ENCODE measurements at places on chromosomes 11 and 22. TPM values are rescaled to one million over a fixed set of nuclear protein-coding genes. Genes with fewer than 3 reads are reported as not detected.

The DESI1 gene
- 13.0 TPM for total RNA-seq

The MIOX gene
- not detected for total RNA-seq

The TCN2 gene
- total RNA-seq: 7.9 TPM

The MCHR1 gene
- total RNA-seq: 2.3 TPM

The SCT gene
- total RNA-seq: not detected

The LDHAL6A gene
- total RNA-seq: not detected

The OR51Q1 gene
- total RNA-seq: not detected

The SLC22A9 gene
- not detected for total RNA-seq

The LIPT2 gene
- 1.5 TPM for total RNA-seq

The HIC2 gene
- total RNA-seq: 2.8 TPM

The GSTT2 gene
- total RNA-seq: 0.56 TPM

The CARD18 gene
- total RNA-seq: not detected

The F2 gene
- total RNA-seq: 0.28 TPM

The OR10A2 gene
- total RNA-seq: not detected

The GPHA2 gene
- total RNA-seq: not detected

The C22orf31 gene
- total RNA-seq: not detected

The TRIM51 gene
- total RNA-seq: not detected

The APOBEC3B gene
- 13.0 TPM for total RNA-seq

The RIMBP3B gene
- total RNA-seq: under 0.01 TPM

The SCN3B gene
- total RNA-seq: under 0.01 TPM

The MIAT gene
- total RNA-seq: 1.1 TPM

The SSTR3 gene
- not detected for total RNA-seq

The TTLL12 gene
- 29.0 TPM for total RNA-seq

The GNAZ gene
- 0.96 TPM for total RNA-seq

The TSKU gene
- 15.2 TPM for total RNA-seq

The NXPE2 gene
- not detected for total RNA-seq

The TMPRSS4 gene
- not detected for total RNA-seq

The TYR gene
- total RNA-seq: not detected

The YPEL4 gene
- total RNA-seq: 2.8 TPM

The MMP12 gene
- not detected for total RNA-seq

The TUBA8 gene
- total RNA-seq: 0.58 TPM

The IGLL5 gene
- not detected for total RNA-seq

The TPP1 gene
- total RNA-seq: 135 TPM

The PHF21B gene
- not detected for total RNA-seq

The HBG1 gene
- not detected for total RNA-seq

The CST6 gene
- 0.38 TPM for total RNA-seq
